Activated CD8-positive, alpha-beta memory T cell treated with anti-CD3 and anti-CD28 coated beads for 48 hours (primary cell): ENCODE measurements at places on chromosomes 6 and 20.

GRCh38 chr6:1103021-1103420 is 208.9 kb upstream of the FOXQ1 start:
- DNase-seq = no peak

DNA sequence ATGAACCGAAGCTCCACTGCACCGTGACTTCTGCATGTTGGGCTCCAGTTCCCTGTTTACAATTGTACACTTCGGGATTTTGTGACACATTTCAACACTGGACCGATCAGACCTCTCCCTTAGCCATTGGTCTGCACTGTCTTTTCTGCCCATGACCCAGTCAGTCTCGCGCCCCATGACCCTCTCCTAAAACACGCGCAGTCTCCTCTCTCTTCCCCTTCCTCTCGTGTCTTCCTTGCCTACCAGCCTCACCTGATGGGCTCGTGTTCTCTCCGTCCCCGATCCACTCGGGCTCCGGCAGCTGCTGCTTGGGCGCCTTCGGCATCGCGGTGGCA is 535 bp upstream of the ABCF1 start:
- no peak for DNase-seq

DNA sequence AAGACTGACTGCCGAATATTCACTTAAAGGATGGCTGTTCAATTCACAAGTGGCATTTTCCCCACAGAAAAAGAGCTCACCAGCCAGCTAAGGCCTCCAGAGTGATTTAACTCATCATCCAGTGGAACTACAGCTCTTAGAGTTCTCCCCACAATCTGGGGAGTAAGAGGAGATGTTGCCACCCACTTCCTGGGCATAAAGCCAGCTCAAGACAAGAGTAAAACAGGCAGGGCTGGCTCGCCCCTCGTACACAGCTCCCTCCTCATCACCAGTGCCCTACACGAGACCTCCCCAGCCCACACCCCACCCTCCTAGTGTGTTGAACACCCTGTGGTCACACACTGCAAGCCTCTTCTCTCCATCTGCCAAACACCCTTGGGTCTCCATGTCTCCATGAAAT is 47.2 kb upstream of the IPCEF1 start:
- no peak for DNase-seq

DNA sequence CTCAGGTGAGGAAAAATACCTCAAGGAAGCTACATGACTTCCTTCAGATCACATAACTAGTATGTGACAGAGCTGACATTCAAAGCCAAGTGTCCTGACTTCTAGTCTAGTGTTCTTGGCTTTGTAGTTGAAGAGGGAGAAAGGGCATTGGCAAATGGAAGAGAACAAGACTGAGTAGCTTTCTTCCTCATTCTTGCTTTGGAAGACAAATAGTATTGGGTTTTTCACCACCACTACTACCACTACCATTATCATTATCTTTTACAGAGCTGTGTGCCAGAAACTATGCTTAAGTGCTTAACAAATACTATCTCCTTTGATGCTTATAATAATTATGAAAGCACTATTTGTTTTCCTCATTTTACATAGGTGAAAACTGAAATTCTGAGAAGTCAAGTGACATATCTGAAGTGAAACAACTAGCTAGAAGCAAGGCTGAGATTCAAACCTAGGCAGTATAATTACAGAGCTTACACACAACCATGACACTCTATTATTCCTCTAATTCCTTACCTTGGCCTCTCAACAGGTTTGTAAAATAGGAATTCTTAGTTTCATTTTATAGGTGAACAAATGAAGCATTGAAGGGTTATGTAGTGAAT is 6.8 kb downstream of the ACSS2 start:
- DNase-seq = no peak

- no peak for DNase-seq
Observed at GRCh38 chr6:17469006-17469832, 75.8 kb downstream of the CAP2 start.

- DNase-seq = no peak
Observed at GRCh38 chr6:166554316-166554715, 32.2 kb downstream of the RAMACL start.

DNA sequence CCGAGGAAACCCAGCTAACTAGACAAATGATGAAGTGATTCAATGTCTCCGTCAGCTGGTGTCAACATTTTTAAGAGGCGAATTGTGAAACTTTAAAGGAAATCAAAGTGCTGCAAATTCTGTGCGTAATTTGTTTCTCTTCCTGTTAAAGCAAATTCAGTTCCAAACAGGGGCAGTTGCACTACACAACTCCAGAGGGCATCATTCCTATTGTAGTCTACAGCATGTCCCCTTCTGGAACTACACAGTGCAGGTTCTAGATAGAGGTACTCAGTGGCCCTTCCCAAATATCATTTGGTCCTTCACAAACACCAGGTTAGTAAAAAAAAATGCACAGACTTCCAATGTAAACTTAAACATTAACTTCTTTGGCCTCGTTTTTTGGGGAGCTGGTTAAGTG is 38.3 kb upstream of the SMLR1 start:
- DNase-seq = no peak

GRCh38 chr6:136761227-136761922 is 30.9 kb downstream of the MAP3K5 start:
- no peak for DNase-seq

GRCh38 chr20:59145247-59145923 is 18.2 kb upstream of the ZNF831 start:
- no peak for DNase-seq

DNA sequence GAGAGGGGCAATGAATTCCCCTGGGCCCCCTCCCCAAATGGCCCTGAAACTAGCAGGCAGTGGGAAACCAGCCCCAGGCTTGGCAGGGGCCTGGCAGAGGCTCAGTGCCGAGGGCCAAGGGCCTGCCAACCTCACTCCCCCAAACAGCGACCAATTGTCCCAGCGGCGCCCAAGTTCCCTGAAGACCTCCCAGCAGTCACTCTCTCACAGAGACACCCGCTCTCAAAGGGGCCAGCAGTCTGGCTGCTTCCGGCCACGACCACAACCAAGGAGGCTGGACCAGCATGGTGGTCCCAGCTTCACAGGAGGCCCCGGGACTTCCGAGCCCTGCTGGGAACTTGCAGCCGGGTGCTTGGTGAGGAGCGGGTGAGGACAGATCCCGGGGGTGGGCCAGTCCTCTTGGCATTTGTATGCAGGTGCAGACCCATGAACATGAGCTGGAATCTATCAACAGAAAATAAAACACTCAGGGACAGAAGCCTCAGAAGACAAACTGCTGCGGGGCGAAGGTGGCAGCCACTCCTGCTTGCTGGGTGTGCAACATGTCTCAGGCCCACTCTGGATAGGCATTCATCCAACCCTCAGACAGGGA is 17.5 kb upstream of the SIRPA start:
- no peak for DNase-seq

GRCh38 chr6:6678811-6679210 is 90.3 kb downstream of the LY86 start:
- no peak for DNase-seq

- DNase-seq = no peak
Observed at GRCh38 chr20:51995551-51995951, 193.2 kb upstream of the SALL4 start.

DNA sequence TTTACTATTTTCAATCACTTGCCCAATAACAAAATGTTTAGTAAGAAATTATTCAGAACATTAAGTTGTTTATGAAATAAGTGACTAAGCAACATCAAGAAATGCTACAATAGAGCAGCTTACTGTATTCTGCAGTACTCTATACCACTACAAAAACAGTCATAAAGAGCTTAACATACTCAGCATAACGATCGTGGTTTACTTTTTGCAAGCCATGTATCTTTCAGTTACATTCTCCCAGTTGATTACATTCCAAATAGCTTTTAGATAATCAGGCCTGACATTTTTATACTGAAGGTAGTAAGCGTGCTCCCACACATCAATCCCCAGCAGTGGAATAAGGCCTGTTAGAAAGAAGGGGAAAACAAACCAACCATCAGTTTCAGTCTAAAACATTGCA is 10.7 kb downstream of the SOD2 start:
- no peak for DNase-seq

DNA sequence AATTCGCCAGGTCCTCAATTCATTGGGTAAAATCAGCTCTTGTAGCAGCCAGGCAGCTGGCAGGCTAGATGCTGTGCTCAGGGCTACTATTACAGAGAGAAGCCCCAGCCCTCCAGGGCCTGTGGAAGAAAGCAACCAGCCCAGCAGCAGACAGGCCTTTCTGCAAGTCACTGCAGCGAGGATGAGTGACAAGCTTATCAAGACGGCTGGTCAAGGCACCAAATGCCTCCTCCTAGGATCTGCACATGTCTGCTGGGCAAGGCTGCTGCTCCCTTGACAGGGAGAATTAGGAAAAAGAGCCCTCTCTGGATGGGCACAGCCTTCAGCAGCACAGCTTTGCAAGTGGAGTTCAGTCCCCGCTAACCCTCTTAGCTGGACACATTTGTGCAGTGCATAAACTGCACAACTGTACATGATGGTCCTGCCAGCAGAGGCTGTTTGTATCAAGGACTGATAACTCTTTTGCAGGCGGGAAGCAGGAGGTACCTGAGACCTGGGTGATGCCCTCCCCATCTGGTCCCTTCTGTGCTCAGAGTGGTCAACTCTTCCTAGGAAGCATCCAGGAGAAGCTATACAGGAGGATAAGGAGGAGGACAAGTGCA is 89.9 kb downstream of the CDC5L start:
- DNase-seq = no peak

DNA sequence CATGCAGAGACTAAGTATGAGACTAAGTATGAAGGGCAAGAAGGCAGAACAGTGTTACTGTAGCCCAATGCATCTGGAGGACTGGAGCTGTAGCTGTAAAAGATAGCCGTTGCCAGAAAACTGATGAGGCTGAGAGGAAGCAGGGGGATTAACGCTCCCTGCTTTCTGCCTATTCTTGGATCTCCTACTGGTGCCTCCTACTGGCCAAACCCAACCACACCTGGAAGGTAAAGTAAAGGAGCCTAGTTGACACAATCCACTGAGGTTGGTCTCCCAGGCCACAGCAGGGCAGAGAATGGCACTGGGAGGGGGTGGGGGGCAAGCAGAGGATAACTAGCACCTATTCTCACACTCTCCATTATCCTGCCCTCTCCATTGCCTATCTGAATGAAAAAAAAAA is 105.0 kb upstream of the MRPS10 start:
- DNase-seq = no peak

DNA sequence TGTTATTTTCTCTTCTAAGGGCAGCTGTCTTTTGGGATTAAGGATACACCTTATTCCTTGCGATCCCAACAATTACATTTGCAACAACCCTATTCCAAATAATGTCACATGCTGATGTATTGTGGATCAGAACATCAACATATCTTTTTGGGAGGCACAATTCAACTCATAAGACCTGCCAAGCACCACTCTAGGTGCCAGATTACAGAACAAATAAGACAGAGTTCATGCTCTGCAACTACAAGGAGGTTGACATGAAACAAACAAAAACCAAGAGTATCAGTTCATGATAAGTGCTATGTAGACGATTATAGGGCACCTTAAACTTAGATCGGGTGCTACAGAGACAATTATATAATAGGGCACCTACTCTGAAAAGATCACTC is 203.2 kb upstream of the SGK1 start:
- DNase-seq = no peak

GRCh38 chr6:101230866-101231265 is 162.6 kb upstream of the GRIK2 start:
- DNase-seq = no peak

DNA sequence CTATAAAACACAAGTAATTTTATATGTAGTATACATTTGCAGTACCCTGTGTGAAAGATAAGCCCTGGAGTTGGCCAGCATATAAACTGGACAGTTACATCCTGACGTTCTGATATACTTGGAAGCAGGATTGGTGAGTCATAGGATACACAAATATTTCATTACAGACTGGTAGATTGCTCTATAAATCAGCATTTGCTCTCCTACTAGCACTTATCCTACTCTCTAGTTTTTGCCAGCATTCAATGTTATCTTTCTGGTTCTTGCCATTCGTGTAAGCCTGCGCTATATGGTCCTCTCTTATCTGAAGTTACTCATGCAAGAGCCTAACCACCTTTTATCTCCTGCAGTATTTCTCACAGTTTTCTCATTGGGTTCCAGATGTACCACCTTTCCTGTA is 680.2 kb upstream of the MMS22L start:
- no peak for DNase-seq

- no peak for DNase-seq
Observed at GRCh38 chr6:115360602-115361325, 699.9 kb downstream of the FRK start.

GRCh38 chr6:139536751-139537617 is 162.5 kb upstream of the CITED2 start:
- DNase-seq = no peak

- no peak for DNase-seq
Observed at GRCh38 chr6:158799051-158799792, 19.9 kb downstream of the EZR start.

DNA sequence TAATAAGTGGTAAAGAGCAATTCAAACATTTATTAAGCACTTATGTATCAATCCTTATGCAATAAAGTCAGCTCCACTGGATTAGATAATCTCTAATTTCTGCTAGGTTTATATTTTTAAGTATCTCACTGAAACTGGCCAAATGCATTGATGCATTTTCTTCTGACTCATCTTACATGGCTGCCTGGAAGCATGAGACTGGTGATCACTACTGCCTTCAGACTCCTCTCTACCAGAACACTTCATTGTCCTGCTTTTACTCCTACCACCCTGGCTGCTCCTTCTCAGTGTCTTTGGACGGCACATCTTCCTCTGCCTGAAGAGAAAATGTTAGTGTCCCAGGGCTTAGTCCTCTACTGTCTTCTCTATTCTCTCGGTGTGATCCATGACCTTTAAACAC is 7.4 kb downstream of the CEP85L start:
- DNase-seq = no peak

DNA sequence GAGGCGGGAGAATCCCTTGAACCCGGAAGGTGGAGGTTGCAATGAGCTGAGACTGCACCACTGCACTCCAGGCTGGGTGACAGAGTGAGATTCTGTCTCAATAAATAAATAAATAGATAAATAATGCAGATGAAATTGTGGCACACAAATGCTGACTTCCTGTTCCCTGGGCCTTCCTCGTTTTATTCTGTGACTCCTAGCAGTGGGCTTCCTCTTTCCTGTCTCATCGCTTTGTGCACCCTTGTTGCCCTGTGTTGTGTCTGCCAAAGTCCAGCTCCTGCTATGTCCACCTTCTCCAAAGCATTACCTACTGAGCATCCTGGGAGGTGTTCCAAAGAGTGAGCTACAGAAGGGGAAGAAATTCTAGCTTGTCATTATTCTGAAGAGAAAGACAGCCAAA is 100.2 kb upstream of the TIAM2 start:
- DNase-seq = no peak

- no peak for DNase-seq
Observed at GRCh38 chr6:130322673-130323268, 43.0 kb upstream of the TMEM200A start.

DNA sequence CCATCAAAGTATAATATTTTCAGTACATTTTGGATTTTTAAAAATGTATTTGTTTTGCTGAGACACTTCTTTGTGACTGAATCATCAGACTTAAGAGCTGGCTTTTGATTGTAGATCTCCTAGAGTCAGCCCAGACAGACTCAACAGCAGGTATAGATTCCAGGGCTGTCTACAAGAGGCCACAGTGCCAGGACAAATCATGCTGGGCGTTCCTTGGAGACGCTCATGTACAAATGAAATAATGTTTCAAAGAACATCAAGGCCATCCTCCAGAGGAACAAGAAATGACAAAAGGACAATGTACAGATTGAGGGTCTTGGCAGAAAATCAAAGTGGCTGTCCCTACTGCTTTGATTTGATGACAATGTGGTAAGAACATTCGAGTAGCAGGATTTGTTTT is 369.3 kb downstream of the GRIK2 start:
- DNase-seq = no peak
